H9 (cell line): ENCODE measurements at places on chromosomes 11 and 22.
A peak's percentile ranks its signal among the peaks of the same experiment; 100 is the strongest.

DNA sequence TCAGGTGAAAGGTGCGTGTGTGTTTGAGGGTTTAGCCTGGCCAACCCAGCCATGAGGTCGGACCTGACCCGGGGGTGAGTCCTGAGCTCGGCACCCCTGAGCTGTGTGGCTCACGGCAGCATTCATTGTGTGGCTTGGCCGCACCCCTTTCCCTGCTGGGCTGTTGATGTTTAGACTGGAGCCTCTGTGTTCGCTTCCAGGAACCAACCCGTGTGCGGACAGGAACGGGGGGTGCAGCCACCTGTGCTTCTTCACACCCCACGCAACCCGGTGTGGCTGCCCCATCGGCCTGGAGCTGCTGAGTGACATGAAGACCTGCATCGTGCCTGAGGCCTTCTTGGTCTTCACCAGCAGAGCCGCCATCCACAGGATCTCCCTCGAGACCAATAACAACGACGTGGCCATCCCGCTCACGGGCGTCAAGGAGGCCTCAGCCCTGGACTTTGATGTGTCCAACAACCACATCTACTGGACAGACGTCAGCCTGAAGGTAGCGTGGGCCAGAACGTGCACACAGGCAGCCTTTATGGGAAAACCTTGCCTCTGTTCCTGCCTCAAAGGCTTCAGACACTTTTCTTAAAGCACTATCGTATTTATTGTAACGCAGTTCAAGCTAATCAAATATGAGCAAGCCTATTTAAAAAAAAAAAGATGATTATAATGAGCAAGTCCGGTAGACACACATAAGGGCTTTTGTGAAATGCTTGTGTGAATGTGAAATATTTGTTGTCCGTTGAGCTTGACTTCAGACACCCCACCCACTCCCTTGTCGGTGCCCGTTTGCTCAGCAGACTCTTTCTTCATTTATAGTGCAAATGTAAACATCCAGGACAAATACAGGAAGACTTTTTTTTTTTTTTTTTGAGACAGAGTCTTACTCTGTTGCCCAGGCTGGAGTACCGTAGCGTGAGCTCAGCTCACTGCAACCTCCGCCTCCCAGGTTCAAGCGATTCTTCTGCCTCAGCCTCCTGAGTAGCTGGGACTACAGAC, 53.9 kb upstream of the PPP6R3 start:
- DNase-seq: no peak

- no peak for DNase-seq
Measured at GRCh38 chr22:46580940-46581537, 39.1 kb upstream of the GRAMD4 start.

- DNase-seq: no peak
Measured at GRCh38 chr11:73753938-73754337, 6.9 kb downstream of the RAB6A start.

DNA sequence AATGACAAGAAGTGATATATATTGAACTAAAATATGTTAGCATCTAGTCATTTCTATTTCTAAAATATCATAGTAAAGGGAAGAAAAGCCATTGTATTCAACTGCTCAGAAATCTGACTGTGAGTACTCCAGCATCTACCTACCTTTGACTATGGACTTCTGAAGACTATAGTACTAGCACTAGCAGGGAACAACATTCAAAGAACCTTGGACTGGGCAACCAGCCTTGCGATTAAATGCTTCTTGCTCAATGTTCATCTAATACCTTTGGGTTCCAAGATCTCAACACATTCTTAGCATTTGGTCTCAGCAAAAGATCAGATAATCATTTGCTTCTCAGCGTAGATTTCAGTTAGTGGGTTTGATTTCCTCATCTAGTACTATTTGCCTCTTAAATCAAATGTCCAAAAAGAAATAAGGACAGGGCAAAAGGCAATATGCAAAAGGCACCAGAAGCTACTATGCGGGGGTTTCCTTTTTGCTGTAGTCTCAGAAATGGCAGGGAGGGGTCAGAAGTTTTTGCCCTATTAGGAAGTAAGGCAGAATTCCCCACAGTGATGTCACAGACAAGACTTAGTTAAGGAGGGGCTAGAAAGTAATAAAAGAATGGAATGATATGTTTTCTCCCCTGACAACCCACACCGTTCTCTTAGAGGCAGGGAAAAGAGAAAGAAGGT, 80.6 kb downstream of the GAB2 start:
- no peak for DNase-seq

- peak; percentile 45 for DNase-seq
Measured at GRCh38 chr11:47616726-47617416, 22.7 kb upstream of the C1QTNF4 start.

GRCh38 chr11:110446594-110446993, 16.8 kb downstream of the FDX1 start:
- DNase-seq: no peak
